NCI-H1092 treated with DMSO at 0.1 percent for 48 hours (cell line): ENCODE measurements at places on chromosomes 5 and 9.

DNA sequence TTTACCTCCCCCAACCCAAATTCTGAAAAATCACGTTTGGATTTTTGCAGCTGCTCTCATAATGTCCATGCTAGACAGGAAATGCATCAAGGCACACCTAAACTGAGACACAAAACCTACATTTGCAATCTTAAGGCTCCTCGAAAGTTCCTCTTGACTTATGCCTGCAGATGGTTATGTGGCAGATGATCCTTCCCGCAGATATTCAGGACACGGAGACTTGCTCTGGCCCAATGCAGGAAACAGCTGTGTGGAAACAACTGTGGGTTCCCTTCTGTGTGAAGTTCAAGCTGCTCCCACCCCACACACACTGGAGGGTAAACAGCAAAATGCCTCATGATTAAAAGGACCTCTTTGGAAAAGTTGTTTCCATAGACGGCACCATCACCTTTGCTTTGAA lies 253.8 kb downstream of the EBF1 start:
- no peak for DNase-seq

- DNase-seq: no peak
These were observed 576.2 kb upstream of the CLINT1 start for GRCh38 chr5:158435161-158435616.

GRCh38 chr9:87278971-87279733 lies 218.5 kb upstream of the DAPK1 start:
- DNase-seq: no peak

GRCh38 chr5:150335778-150336177 lies 21.7 kb upstream of the TCOF1 start:
- DNase-seq: no peak

- peak; percentile 38 for DNase-seq
These were observed 1.3 kb upstream of the PHPT1 start for GRCh38 chr9:136847826-136848392.

- no peak for DNase-seq
These were observed 131.1 kb upstream of the ICE1 start for GRCh38 chr5:5291357-5291756.

- no peak for DNase-seq
These were observed 33.6 kb upstream of the ACOT12 start for GRCh38 chr5:81427566-81427965.

GRCh38 chr9:17349831-17350230 lies 215.0 kb downstream of the CNTLN start:
- DNase-seq: no peak

DNA sequence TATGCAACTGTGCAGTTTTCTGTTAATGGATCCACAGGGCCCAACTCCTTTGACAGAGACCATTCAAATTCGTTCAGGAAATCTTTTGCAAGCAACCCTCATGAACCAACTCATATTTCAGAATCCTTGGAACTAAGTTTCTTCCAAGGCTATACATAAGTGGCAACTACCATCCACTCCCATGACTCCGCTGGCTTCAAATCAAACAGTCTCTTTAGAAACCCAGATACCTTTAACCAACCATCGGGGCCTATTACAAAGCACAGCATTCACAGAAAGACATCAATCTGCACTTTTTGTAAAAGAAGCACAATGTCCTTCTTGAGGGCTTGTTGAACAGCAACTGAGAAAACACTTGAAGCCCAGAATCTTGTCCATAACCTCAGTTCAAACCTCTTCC lies 526.9 kb downstream of the DTWD2 start:
- no peak for DNase-seq

DNA sequence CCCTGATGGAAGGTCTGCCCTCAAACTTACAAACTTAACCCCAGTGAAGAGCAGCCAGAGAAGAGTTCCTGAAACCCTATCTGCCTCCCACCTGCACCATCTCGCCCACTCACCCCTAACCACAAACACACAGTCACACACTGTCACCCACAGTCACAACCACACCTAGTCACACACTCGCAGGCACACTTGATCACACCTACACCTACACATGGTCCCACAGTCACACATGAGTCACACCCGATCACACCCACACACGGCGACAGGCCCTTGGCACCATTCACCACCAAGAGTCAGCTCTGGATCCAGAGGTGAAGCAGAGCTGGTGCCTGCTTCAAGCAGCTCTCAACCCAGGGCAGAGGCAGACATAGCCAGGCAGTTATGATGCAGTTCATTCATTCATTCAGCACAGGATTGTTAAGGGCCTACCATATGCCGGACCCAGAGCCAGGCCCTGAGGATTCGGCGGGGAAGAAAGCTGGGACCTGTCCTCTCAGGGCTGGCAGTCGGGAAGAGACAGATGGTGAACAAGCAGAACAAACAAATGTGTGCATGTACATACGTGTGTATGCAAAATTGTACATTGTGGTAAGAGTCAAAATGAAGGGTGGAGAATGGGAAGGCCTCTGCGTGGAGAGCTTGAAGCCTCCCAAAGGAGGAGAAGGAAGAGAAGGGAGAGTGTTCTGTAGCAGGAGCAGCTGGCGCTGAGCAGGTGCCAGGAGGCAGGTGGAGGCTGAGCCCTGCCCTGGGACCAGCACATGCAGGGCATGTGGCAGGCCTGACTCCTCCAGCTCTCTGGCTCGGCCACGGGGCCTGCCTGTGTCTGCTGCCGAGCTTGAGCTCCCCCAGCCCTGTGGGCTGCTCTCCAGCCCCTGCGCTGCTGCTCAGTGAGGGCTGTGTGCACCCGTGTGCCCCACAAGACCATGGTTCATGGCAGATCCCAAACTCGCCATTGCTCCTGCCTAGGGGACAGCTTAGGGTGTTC lies 6.4 kb downstream of the TSPAN17 start:
- no peak for DNase-seq

DNA sequence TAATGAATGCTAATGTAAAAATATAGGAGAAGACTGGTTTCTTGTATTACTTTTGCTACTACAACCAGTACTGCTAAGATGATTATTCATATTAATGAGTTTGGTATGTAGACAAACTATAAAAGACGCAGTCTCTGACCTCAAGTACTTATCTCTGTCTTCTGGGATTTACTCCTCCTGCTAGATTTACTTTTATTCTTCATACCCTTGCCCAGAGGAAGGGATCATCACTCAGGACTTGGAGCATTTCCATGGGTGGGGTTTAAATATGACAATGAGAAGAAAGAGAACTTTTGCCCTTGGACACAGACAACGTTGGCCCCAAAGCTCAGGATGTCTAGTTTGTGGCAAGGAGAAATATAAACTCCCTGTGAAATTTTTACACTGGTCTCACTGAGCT lies 126.1 kb downstream of the BNC2 start:
- DNase-seq: no peak

GRCh38 chr9:16633794-16634193 lies 236.7 kb downstream of the BNC2 start:
- DNase-seq: no peak

DNA sequence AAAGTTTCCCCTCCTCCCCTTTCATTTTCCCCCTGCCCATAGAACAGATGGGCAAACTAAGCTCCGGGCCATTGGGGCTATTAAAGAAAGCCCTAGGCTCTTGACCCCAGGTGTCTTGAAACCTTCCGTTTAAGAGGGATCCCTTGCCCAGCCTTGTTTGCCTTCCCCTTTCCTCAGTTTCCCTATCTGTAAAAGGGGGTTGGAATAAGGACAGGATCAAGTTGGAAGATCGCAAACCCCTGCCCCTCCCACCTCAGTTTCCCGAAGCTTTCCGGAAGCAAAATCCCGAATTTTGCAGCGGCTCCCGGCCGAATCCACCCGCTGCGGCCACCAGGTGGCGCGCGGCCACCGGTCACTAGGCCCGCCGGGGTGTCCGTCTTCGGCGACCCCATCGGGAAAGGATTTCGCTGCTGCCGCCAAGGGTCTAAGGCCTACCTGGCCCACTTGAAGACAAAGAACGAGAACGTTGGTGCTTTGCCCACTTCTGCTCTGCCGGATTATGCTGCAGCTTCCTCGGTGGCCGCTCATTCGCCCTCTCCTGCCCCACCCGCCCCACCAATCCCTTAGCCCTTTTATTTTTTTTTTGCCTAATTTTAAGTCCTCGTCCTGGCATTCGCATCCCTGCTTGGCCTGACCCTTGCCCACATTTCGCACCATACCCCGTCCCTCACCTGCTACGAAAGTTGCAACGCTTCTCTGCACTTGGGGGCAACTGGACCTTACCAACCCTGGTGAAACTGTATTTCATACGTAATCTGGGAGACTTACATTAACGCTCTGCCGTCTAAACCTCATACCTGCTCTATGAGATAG lies 962 bp upstream of the NR6A1 start:
- DNase-seq: peak; percentile 63

DNA sequence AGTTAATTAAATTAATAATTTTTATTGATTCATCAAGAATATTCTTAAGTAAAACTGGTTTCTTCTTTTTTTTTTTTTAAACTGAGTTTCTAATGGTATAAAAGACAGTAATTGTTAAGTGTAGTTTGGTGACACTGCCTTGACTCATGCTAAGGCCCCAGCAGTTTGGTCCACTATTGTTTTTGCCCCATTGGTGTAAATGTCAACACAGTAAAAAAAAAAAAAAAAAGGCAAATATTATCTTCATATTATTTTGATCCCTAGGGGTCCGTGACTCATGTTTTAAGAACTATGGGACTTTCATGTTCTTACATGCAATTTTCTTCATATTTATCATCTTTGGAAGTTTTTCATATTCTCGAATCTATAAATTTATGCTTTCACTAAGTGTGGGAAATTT lies 29.2 kb upstream of the JAK2 start:
- no peak for DNase-seq

GRCh38 chr9:16309469-16310271 lies 560.8 kb downstream of the BNC2 start:
- DNase-seq: no peak
